ENCODE measurements at places on chromosomes 3 and 15.

DNA sequence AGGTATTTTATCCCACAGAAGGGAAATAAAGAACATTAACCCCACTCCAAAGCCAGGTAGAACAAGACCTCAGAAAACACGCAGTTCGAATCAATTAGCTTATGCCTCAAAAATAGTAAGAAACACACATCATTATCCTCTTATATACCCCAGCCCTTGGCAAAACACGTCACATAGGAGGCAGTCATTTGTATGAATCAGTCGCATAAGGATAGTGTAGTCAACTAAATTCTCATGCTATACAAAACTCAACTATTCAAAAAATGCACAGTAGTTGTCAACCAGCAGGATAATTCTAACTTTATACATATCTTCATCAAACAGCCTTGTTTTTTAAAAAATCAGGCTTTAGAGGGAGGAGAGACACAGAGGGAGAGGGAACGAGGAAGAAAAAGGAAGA lies 298.4 kb downstream of the FOXP1 start:
- no peak for DNase-seq

- DNase-seq = peak; percentile 93
Measured at GRCh38 chr15:57198654-57199291, 177.5 kb upstream of the CGNL1 start.

GRCh38 chr3:43856351-43856750 lies 165.6 kb downstream of the ABHD5 start:
- no peak for DNase-seq

GRCh38 chr3:105733356-105733755 lies 135.5 kb downstream of the CBLB start:
- no peak for DNase-seq

DNA sequence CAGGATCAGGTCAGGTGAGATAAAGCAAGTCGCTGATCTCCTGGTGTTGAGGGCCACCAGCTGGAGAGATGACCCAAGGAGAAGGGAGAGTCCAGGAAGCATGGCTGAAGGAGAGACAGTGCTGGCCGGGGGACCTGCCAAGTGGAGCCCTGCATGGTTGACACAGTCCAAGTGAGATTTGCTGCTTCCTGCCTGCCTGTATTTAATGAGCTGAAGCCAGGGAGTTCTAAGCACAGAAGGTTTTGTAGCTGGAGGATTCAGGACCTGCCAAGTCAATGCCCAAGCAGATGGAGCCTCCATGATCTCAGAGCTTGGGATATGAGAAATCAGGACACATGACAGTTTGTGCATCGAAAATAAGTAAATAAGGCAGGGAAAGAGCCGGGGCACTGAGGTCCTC lies 125.6 kb downstream of the SRGAP3 start:
- DNase-seq = no peak

DNA sequence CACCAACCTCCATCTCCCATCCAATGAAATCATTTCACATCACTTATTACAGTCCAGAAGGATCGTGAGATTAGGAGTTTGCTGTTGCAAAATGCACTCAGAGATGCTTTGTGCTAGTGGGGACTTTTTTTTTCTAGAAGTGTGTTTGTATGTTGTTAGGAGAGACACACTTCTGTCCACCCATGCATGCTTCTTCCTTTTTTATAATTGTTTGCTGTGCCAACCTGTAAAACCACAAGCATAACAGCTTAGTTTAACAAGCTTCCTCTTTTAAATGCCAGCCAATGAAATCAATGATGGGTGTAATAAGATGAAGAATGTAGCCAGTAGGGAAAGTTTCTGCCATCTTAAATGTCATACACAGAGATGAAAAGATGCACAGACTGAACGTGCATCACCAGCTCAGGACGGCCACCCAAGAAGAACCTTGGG lies 305.6 kb upstream of the STT3B start:
- DNase-seq = no peak

GRCh38 chr15:55993804-55994560 lies 570 bp upstream of the NEDD4 start:
- DNase-seq = peak; percentile 41

DNA sequence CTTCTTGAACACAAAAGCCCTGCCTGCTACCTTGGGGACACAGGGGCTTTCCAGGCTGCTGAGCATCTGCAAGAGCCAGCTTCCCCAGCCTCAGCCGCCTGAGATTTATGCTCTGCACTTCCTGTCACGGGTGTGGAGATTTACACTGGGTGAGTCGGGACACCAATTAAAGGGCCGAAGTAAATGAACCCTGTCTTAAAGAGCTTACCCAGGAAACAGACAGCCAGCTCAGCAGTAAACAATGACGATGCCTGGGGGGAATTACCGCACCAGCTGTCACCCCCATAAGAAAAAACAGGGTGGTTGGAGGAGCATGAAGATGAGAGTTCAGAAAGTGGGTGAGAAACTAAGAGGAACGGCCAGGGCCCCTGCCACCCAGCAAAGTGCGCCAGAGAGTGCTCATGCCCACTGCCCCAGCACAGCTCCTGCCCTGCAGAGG lies 37.5 kb upstream of the IQSEC1 start:
- DNase-seq = no peak

GRCh38 chr15:39285071-39285470 lies 295.8 kb upstream of the THBS1 start:
- no peak for DNase-seq

GRCh38 chr15:101698314-101698713 lies 26.0 kb downstream of the TARS3 start:
- no peak for DNase-seq

- DNase-seq = no peak
Measured at GRCh38 chr3:147813256-147813655, 404.1 kb downstream of the ZIC1 start.

DNA sequence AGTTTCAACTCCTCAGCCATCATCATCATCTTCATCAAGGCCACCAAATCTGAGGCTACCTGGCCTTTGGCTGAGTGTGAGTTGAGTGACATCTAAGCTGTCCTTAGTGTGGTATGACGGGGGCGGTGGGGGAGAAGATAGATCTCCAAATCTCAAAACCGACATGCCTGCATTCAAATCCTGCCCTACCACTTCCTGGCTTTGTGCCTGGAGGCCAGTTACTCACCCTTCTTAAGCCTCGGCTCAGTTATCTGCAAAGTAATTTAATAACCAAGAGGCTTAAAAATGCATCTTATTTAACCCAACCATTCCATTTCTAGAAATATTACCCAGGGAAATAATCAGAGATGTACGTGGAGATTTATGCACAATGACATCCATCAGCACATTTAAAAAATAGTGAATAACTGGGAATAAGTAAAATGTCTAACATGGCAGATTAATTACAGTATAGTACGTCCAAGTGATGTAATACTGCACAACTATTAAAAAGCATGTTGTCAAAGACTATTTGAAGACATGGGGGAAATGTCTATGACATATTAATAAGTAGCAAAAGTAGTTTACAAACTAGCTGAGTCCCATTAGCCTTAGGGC lies 167.4 kb downstream of the NTRK3 start:
- DNase-seq = no peak

DNA sequence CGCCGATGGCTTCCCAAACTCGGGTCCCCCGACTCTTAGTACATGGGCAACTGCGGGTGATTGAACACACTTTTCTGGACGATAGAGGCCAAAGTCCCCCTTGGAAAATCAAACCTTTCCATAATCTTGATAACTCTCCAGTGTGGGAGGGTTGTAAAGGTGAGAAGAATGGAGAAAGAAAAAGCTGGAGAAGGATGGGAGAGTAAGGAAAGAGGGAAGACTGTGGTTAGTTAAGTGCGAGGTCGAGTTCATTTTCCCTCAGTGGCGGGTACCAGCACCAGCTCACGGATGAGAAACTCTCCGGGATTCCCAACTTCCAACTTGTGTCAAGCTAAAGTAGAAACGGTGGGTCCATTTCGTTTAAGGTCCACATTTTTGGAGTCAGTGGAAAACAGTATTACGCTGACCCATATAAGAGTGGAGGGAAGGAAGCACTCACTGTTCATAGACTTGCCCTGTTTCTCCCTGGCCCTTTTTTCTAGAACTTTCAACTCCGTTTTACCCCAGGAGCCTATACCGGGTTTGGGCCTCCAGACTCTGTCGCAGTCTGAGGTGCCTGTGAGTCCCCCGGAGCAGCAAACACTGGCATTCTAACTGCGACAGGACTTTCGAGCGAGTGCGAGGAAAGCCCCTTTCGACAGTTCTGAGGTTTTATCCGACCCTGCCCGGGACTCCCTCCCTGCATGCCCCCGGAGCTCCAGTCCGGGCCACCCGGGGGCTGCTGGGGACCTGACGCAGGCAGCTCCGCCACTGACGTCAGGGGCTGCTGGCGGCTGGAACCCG lies 14.8 kb downstream of the ZIC1 start:
- DNase-seq = no peak

- DNase-seq = no peak
Measured at GRCh38 chr3:2372306-2372705, 273.6 kb downstream of the CNTN4 start.

DNA sequence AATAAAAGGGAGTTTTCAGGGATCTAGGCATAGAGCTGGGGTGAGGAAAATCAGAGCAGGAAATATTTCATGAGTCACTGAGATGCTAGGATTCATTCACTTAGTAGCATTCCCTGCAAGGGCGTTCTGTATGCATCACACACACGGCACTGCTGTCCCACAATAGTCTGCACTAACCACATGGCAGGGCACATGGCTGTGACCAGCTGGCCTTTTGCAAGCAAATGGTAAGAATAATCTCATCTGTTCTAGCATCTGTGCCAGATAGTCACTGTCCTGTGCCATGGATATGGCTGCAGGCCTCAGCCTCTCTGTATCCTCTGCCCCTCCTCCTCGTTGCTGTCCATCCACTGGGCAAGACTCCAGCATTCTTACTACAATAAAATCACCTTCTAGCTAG lies 37.8 kb downstream of the BOC start:
- no peak for DNase-seq

- no peak for DNase-seq
Measured at GRCh38 chr15:72276326-72276700, 4.0 kb upstream of the PARP6 start.
